Stimulated activated CD8-positive, alpha-beta memory T cell treated with anti-CD3 and anti-CD28 coated beads, Interleukin-2, amount 100 ng/mL, for 1 hour (primary cell): ENCODE measurements at places on chromosomes 5 and 9.

- DNase-seq = no peak
Observed at GRCh38 chr9:88978034-88978433, 13.2 kb upstream of the S1PR3 start.

GRCh38 chr5:106089073-106089472, 1581.7 kb downstream of the EFNA5 start:
- DNase-seq = no peak

- DNase-seq = no peak
Observed at GRCh38 chr9:119844431-119844830, 475.2 kb upstream of the BRINP1 start.

- no peak for DNase-seq
Observed at GRCh38 chr9:31916591-31917241, 467.7 kb upstream of the ACO1 start.

DNA sequence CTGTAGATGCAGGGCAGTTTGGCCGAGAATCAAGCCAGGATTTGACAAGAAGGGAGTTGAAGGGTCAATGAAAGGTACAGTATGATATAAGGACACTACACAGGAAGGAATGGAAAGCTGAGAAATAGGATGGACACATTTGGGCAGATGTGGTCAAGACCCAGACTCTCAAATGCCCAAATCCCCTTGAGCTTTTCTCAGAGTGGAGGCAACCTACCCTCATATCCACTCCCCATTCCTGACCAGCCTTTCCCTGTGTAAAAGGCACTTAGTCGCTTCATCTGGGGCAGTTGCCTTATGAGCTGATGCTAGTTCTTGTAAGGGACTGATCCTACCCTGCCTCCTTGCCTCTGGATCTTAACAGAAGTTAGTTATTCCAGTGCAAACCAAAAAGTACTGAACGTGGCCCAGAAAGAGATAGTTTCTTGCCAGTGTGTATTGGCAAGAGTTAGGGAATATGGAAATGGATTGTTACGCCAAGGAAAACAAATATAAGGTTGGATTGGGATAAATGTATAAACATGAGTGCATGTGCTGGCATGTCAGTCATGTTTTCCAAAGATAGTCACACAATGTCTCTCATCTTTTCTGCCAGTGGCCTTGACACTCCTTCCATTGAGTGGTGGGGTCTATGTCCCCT, 4.1 kb upstream of the MCCC2 start:
- DNase-seq = no peak

DNA sequence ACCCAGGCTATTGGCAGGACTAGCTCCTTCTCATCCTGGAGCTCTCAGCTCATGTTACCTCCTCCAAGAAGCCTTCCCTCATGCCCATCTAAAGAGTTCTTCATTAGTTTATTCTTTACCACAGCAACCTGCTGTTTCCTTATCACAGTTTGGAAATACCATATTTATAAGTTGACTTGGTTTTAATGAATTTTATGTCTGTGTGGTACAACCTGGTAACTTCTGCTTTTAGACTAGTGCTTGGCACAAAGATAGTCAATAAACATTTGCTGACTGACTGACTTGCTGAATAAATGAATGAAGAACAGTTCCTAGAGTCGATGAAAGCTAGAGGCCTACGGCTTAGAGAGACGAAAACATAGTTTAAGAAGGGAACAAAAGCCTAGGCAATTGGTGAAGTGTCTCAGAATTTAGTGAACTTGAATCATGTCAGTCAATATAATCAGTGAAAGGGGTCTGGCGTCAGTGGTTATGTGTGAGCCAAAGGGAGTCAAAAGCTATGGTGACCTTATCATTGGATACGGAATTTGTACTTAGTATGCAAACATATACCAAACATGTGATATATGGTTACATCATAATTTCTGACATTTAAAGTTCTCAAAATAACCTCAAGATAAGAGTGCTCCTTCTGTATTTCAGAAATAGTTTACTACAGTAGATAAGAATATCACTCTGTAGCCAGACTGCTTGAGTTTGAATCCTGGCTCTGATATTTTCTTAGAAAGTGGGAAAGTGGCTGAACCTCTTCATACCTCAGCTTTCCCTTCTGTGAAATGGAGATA, 239.5 kb downstream of the MCTP1 start:
- no peak for DNase-seq

- no peak for DNase-seq
Observed at GRCh38 chr5:140801494-140801841, 611 bp downstream of the PCDHA3 start.

- no peak for DNase-seq
Observed at GRCh38 chr5:109901628-109901981, 211.9 kb downstream of the MAN2A1 start.

GRCh38 chr9:76662476-76663281, 101.6 kb upstream of the PCA3 start:
- DNase-seq = no peak

DNA sequence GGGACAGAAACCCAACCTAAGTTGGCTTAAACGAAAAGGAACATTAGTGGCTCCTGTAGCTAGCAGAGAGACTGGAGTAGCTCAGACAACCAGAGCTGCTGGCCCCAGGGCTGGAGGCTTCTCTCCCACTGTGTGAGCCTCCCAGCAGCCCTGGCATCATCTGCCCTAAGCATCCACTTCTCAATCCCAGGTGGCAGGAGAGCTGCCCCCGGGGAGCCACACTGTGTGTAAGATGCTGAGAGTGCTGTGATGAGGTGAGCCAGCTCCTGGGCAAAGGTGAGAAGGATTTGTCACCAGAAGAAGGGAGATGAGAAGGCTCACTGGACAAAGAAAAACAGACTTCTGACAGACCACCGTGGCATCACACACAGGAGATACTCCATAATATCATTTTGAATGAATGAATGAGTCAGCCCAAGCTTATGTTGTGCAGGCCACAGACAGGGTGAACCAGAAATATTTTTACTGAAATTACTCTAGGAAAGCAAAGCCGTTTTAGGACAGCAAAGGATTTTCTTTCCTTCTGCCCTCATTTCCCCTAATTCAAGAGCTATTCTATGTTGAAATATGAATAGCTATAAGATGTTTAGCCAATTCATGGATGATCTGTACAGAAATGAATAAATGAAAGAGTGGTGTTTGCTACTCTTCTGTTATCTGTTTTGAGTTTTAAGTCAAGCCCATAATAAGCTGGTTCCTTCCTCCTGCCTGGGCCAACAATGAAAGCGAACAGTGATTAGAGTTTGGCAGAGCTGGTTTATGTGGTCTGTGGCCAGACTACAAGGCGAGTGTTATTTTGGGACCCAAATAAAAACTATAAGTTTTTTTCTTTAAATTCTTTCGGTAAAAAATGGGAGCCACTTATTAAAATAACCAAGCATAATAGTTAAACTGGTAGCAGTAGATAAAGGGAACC, 57.4 kb upstream of the ECM2 start:
- no peak for DNase-seq

DNA sequence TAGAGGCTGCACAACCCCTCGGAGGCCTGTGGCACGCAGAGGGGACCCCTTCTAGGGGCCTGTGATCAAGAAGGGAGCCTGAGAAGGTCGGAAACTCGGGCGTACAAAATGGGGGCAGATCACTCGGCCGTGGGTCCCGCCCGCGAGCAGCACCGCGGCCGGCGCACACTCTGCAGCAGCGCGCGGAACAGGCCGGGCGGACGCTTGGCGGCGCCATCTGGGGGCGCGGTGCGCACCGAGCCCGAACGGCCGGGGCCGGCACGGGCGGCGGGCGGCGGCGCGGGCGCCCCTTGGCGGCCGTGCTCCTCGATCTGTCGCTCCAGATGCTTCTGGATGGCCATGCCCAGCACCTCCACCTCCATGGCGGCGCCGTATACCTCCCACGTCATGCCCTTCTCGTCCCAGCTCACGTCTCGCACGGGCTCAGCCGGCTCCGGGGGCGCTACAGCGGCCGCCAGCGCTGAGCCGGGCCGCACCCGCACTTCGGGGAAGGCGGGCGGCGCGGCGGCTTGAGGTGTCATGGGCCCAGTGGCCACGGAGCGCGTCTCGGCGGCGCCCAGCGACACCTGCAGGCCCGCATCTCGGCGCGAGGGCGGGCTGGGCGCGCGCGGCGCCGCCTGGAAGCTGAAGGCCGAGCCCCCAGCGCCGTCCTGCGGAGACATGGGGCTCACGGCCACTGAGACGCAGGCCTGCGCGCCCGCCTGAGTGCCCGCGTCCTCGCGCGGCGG, 13.1 kb downstream of the GPRIN1 start:
- peak; percentile 37 for DNase-seq

DNA sequence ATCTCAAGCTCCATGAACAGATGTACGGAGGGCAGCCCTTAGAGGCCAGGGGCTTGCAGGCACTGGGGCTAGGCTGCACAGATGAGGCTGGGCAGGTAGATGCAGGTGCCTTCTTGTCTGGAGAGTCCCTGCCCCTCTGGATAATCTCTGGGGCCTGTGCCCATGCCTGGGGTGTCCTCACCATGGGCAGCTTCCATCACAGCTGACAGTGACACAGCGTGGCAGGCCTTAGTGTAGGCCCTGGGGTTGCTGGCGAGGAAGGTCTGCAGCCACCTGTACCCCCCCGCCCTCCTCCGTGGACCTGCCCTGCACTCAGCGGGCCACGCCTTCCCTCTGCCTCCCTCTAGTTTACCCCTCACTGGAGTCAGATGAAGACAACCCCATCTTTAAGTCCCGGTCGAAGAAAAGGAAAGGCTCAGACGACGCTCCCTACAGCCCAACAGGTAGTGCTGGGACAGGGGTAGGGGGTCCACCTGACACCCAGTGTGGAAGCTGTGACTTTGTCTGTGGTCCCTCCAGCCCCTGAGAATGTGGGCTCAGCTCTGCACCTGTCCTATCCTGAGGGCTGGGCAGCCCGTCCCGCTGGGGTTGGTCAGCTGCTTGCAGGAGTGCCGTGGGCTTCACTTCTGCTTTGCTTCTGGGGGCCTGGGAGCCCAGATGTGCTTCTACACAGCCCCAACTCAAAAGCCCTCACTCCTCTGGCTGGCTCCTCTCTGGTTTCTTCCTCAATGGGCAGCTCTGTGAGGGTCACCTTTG, 98.4 kb downstream of the PHF2 start:
- DNase-seq = no peak

- DNase-seq = no peak
Observed at GRCh38 chr5:161549106-161549505, 2.6 kb upstream of the GABRB2 start.

DNA sequence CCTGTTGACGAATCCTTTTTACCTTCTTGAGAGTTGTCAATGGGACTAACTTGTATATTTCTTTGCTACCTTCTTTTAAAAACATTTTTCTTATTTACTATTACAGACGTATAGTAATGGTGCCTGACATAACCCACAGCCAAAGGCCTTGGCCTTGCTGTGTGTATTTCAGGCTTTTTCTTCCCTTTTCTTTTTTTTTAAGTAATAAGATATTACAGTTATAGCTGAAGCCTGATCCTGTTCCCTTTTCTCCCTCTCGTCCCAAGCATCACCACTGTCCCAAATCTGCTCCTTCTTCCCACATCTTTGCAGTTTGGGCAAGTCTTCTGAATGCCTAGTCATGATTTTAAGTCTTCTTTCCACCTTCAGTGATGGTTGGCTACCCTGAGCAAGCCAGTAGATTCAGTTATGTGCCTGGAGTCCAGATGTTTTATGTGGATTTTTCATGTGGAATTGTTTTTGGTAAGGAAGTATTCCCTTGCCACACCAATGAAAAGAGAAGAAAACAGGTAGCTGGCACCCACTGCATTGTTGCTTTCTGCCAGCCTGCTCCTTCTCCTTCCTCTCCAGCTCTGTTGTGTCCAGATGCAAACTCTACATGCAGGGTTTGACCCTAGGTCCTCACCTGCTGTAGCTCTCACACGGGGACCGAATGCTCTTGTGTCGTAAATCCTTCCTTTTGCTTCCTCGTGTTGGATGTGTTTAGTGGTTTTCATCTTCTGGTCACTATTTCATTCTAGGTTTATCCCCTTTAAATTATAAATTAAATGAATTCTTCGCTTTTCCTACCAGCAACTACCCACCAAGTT, 26.5 kb downstream of the ABL1 start:
- no peak for DNase-seq

DNA sequence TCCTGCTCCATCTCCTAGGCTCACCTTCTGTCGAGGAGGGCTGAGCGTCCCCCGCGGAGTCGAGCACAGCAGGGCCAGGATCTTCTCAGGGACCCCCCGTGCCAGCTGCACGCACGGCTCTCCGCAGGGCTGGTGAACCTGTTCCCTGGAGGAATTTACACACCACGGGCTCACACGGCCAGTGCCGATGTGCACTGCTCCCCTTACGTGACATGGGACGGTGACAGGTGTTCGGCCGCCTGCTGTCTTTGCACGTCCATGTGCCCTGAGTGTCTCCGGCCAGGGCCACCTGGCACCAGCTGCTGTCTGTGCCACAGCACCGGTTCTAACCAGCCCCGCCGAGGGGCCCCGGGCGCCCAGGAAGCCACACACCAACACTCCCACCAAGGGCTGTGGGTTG, 8.7 kb upstream of the AGPAT2 start:
- no peak for DNase-seq

DNA sequence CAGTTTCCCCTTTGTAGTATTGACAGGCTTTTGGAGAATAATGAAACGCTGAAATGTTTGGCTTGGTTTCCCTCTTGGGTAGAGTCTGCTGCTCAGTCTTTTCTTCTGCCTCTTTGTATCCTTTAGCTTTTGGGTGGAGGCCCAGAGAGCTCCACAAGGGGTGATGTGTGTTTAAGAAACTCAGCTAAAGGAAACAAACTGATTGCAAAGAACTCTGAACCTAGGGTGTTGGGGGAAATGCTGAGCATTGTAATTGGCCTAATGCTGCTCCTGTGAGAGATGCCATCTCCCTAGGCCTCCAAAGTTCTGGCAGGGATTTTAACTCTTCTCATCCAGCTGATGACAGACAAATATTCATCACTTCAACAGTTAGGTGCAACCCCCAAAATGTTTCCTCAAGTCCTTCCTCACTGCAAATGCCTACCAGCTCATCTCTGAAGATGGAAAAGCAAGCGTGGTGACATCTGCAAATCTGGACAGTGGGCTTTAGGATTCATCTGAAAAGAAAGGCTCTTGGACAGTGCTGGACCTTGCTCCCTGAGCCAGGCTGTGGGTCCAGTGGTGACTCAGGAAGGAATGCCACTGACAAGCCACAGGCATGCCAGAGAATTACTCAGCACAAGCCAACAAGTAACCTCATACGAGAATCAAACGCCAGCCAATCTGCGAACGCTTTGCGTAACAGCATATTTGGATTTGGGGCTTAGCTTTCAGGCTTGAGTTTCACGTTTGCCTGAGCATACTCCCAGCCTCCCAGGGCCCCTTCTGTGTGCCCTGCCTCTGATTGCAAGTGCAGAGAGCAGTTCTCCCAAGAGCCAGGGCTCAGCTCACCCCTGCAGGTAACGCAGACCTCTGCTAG, 30.5 kb upstream of the ZSWIM6 start:
- DNase-seq = no peak

DNA sequence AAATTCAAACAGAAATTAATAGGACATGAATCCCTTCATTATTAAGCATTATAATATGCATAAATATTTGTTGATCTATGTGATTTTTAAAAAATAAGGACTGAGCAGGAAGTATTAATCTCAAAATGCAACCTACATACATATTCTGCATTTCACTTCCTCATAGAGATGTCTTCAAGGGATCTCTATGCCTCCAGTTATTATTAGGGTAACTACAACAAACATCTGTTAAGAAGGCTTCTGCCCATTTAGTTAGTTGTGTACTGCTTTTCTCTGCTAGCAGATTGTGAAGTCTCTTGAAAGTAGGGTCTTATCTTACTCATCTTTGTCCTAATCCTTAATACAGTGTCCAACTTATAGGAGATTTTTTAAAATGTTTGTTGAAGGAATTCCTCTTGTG, 414.1 kb downstream of the ACTL7B start:
- no peak for DNase-seq

GRCh38 chr9:13857521-13857920, 456.4 kb downstream of the NFIB start:
- no peak for DNase-seq

GRCh38 chr9:100428871-100429654, 2.1 kb downstream of the MSANTD3 start:
- DNase-seq = no peak
